ENCODE measurements at places on chromosomes 7 and 10. TPM values are rescaled to one million over a fixed set of nuclear protein-coding genes. Genes with fewer than 3 reads are reported as not detected.

DNA sequence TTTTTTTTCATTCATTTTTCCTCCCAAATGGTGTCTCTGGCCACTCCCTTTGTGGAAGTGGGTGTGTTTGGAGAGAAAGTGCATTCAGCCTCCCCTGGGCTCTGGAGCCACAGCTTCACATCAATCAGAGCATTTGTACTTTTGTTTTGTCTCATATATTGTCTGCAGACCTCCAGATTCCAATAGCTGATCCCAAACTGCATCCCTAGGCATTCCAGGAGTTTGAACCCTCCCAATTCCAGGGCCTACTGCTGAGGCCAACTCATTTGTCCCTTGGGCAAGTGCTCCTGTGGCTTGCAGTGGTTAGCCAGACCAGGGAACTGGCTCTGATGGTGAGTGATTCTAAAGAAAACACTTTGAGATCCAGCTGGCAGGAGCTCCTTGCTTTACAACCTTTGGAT lies 163.3 kb downstream of the IPMK start:
- DNase-seq = peak; percentile 69

DNA sequence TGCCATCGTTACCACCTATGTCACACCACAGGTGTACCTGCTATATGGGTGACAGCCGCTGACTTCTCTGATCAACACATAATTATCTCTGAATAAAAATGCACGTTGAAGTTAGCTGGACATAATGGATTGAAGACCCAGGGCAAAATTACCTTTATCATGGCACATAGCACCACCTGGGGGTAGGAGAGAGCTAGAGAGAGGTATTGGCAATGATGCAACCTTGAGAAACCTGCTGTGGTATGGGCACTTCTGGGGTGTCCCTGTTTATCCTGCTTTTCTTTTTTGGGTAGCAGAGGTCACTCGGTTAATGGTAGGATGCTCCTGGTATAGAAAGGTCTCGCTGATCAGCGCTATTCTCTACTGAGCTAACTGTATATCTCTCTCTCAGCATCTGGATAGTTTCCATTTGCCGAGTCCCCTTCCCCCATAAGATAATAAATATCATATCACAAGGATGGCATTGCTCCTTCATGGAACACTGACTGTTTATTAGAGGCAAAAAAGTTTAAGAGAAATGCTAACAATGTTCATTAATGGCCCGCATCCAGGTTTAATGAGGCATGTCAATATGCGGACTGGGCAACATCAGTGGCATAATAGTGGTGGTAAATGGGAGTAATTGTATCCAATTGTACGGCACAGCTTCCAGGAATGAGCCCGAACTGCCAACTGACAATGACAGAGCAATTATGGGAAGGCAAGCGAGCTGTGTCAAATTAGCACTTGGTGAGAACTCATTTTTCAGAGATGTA lies 323.1 kb downstream of the TFEC start:
- DNase-seq = peak; percentile 92

DNA sequence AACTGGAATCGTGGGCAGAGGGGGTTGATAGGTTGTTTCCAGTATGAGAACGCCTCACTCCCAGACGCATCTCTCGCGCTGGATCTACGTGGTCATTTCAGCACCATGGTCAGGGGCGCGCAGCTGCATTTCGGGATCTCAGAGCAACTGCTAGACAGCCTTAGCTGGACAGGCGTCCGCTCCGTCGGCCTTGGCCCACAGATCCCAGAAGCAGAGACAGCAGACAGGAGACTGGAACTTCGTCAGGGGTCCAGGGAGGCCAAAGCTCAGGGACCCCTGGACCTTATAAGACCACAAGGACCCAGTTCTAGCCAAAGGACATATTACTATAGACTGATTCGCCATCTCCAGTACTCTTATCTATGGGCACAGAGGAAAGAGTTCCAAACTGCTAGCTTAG lies 5.3 kb downstream of the NEUROG3 start:
- DNase-seq = no peak

DNA sequence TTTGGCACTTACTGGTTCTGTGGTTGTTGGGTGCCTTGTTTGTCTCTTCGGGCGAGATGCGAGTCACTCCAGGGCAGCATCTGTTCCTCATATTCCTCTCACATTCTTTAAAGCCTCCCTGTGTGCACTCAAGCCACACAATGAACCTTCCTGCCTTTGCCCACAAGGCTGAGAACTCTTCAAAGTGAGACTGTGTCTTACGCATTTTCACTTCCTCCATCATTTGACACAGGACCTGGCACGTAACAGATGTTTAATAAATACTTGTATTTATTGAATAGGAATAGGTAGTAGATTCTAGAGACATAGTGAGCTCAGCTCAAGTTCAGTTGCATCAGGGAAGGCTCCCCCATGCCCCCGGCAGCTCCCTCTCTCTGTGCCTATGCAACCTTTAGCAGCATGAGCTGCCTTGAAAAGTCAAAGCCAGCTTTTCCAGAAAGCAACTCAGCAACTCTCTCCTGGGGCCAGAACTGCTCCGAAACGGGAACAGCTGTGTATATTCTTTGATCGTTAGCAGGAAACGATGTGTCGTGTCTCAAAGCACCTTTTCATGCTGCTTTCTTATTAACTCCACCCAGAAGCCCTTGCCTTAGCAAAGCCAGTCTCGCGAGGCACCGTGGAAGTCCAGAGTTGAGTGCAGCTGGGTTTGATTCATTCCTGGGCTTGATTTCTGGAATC lies 97.5 kb downstream of the PFKFB3 start:
- DNase-seq = no peak

GRCh38 chr7:131898418-131898817 lies 342.0 kb upstream of the PODXL start:
- DNase-seq = no peak

GRCh38 chr10:98560565-98560964 lies 113.8 kb upstream of the HPS1 start:
- DNase-seq = no peak

DNA sequence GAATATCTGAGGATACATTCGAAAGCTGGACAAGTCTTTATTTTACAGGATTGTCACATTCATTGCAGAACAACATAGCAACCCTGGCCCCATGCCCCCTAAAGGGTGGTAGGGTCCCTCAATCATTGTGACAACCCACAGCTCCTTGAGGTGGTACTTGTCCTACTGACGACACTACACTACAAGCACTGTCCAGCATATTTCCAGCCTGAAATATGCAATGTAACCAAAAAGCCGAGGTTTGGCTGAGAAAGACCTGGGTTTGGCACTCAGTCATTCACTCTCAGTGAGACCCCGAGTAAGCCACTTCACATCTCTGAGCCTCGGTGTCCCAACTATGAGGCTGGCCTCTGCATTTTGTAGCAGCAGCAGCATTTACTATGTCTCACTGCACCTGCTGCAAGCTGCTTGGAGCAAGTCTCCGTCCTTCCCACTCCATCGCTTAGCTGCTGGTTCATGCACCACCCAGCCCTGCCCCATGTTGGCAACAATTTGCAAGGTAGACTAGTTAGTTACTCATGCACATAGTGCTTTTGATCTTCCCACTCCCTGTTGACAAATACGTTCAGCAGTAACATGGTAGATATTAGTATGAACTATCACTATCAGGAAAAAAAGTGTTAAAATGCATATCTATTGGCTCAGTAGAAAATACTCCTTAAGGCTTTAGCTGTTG lies 43.6 kb upstream of the TNPO3 start:
- no peak for DNase-seq

DNA sequence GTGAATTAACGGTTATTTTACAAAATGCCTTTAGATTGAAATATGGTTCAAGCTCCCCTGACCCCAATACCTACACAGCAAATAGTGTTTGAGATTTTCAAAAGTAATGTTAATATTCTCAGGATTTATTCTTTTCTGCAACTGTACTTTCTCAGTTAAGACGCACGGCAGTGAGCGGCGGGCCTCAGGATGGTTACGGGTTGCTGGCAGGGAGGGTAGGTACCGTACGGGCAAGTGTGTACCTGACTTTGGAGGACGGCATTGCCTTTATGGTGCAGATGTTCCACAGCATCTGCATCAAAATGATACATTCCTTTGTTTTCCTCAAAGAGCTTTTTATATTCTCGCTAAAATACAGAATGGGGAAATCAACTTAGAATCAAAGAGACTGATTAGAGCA lies 44.8 kb downstream of the NEBL start:
- no peak for DNase-seq

DNA sequence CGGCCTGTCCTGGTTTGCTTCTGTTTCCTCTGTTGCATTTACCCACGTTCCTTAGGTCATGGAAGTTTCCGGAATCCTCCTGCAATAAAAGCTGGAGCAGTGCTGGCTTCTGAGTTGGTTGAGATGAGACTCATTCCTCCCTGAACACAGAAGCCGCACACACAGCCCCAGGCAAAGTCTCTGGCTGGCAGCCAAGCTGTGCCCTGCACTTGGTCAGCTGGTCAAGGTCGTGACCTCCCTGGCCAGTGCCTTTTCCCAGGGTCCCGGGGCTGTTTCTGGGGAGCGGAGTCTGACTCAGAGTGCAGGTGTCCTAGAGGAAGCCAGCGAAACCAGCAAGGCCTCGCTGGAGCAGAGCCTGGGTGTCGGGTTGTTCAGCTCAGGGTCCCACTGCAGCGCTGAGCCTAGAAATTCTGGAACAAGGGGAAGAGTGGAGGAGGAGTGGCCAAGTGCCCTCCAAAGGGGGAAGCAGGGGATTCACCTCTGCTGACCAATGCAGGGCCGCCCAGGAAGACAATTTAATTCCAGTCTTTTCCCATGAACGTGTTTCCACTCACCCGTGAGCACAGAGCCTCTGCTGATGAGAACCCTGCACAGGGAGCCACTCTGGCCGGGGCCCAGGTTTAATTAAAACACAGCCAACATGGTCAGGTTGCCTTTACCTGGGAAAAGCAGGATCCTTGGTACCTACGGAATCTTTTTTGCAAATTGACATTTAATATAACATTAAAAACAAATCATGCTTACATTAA lies 245.5 kb upstream of the PPP2R2D start:
- DNase-seq = no peak

- DNase-seq = no peak
These were observed 540.7 kb downstream of the MAGI2 start for GRCh38 chr7:78912781-78913180.

DNA sequence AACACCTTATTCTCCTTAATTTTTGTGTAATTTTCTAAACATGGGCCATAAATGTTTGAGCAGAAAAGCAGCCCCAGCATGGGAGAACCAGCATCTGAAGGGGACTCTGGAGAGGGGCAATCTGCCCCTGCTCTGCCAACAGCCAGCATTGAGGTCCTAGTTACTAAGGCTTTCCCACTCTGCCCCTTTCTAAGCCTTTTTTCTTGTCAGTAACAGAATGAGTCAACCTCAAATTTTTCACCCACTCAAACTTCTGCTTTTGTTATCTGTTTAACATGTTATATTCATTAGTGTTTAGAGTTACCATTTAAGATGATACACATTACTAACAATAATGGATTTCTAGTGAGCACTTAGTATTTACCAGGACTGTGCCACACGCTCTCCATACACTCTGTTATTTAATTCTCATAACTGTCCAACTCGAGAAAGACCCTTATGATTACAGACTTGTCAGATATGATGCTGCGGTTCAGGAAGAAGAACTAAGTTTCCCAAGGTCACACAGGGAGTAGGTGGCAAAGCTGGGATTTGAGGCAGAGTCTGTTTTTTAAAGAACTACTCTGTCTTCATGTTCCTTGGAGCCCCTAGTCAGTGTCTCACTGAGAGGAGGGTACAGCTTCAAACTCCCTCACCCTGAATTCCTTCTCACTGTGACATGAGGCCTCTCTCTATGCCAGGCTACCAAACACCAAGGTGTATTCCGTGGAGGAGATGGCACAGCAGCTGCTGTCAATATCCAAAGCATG lies 19.9 kb upstream of the GPAM start:
- DNase-seq = no peak

- no peak for DNase-seq
These were observed 50.9 kb downstream of the MINDY3 start for GRCh38 chr10:15809450-15809849.

DNA sequence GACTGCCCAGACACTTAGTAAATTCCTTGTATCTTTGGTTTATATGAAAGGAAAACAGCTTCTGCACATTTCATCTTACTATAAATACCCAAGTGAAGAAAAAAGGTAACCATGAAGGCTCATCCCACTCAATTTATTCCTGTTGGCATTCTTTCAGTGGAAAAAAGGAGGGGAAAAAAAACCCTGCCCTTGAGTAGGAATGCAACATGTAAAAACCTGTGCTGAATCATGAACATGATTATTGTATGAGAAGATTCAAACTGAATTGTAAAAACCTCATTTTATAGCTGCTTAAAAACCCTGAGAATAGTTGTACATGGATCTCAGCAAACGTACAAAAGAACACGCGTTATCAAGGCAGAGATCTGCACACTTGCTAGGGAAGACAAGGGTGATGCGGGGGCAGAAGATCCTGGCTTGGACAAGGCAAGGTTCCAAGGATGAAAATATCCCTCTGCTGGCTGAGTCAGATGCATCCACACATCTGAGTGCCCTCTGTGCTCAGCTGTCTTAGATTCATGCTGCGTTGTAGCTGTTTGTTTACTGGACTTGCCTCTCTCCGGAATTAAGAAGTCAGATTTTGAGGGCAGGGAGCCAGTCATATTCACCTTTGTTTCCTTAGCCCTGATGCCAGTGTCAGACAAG lies 658.2 kb downstream of the PARD3 start:
- DNase-seq = no peak

DNA sequence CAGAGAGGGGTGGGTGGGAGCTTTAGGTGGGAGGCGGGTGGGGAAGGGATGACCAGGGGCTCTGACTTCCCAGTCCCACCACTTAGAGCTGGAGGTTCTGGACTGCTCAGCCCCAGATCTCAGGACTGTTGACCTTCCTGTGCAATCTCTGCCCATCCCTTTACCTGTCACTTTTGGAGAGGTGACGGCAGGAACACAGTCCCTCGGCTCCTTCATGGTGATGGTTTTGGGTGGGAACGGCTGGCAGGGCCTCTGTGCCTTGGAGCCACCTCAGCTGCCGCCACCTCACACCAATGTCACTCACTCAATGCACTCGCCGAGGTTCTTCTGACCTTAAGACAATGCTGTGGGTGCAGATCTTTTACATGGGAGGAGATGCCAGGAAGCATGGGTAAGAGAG lies 49.0 kb downstream of the TMEM270 start:
- no peak for DNase-seq

GRCh38 chr7:15167912-15168311 lies 265.4 kb upstream of the DGKB start:
- no peak for DNase-seq

- peak; percentile 58 for DNase-seq
These were observed 141.2 kb downstream of the WDR37 start for GRCh38 chr10:1197384-1197783.

- peak; percentile 53 for DNase-seq
These were observed 51.7 kb downstream of the SMURF1 start for GRCh38 chr7:99092064-99092720.

- no peak for DNase-seq
These were observed 142.0 kb downstream of the SRPK2 start for GRCh38 chr7:105246679-105247078.

GRCh38 chr10:114519756-114520293 lies 115.5 kb upstream of the AFAP1L2 start:
- no peak for DNase-seq

CACUL1 gene
- total RNA-seq = 43.5 TPM

OR9A4 gene
- total RNA-seq = 0.11 TPM

CNNM1 gene
- total RNA-seq = 7.5 TPM

CHRM2 gene
- 5.3 TPM for total RNA-seq

SPOCK2 gene
- 79.7 TPM for total RNA-seq

ANKRD22 gene
- 0.17 TPM for total RNA-seq

KCNIP2 gene
- 11.0 TPM for total RNA-seq

ACTR3C gene
- total RNA-seq = 5.6 TPM

TRIM8 gene
- total RNA-seq = 42.2 TPM

Measured in spinal cord (tissue), 10 donors.